Stimulated activated CD8-positive, alpha-beta memory T cell treated with anti-CD3 and anti-CD28 coated beads, Interleukin-7, amount 100 ng/mL, for 1 hour (primary cell): ENCODE measurements at places on chromosomes 3 and 15.

DNA sequence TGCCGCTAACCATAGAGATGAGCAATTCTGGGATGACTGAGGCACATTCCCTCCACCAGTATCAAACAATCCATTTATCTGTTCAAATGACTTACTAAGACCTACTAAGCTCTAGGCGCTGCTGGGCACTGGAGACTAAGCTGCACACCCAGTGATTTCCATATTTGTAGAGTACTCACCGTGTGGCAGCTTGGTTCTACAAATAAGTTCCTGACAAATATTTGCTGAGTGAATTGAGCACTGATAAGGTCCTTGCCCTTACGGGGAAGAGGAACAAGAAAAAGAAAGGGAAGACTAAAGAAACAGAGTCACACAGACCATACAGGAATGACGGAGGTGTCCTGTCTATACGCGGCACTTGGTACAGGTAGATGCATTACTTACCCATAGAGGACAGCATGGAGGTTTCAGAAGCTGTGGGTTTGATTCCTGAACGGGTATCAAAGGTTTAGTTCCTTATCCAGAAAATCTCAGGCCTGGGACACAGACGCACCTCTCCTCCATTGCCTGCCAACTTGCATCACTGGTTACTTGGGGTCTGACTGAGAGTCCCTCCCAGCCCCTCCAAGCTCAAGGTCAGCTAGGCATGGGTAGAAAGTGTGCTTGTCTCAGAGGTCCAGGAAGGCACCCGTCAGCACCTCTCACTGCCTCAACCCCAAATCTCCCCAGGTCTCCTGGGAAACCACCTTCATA lies 298.6 kb upstream of the LYSMD4 start:
- DNase-seq: no peak

DNA sequence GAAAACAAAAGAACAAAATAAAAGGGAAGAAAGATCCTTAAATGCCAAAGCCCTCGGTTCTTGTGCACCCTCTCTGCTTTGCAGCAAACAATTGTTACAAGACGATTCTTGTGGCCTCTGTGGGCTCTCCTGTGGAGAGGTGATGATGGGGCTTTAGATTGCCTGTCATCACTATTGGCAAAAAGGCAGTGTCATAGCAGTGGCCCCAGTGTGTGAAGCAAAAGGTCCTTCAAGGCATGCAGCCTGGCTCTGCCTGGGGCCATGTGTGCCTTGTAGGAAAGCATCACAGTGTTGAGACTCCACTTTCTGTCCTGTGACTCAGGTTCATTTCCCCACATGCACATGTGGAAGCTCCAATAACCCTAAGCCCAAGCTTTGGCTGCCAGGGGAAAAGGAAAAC lies 43.7 kb downstream of the POC1A start:
- DNase-seq: no peak

DNA sequence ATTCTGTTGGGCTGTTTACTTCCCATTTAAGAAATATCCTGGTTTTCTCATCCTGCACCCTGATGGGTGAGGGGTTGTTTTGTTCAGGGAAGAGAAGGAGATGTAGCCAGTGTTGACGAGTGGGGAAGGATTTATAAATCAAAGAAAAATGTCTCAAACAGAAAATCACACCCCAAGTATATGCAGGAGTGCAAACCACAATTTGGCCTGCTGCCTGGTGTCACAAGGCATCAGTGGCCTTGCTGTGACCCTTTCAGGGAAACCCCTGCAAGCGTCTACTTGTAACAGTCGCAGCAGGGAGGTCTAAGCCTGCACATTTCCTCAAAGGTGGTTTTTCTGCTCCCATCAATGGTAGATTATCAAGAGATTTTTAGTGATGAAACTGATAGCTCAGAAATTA lies 132.6 kb upstream of the LRRN1 start:
- DNase-seq: no peak

- no peak for DNase-seq
Observed at GRCh38 chr3:89467898-89468363, 360.5 kb downstream of the EPHA3 start.

GRCh38 chr3:120875989-120876388 lies 32.0 kb upstream of the STXBP5L start:
- no peak for DNase-seq

DNA sequence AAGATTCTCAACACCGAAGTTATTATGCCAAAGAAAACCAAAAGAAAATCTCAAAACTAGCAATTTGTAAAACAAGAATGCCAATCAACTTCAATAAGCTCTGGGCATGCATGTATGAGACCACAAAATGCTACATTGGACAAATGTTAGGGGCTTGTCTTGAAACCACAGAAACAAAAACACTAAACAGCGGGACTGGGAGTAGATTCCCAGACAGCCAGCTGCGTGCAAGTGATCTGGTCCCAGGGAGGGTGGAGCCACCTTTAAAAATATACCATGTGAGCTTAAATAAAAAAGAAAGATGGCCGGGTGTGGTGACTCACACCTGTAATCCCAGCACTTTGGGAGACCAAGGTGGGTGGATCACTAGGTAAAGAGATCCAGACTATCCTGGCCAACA lies 163.6 kb upstream of the PRICKLE2 start:
- no peak for DNase-seq

DNA sequence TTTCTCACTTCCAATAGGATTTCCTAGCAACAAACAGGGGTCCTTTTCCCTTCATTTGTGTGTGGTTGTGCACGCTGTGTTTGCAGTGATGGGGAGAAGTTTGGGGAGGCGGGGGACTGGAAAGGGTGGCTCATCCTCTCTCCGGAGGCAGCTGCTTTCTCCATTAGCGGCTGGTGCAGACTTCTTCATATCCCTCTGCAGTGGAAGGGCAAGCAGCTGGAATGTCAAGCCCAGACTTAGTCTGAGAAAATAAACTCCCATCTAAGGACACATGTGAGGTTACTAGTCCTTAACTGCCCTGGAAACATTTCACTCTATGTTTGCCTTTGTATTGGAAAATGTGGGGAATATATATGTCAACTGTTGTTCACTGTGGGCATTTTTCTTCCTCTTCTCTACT lies 467.0 kb upstream of the RASGRP1 start:
- no peak for DNase-seq

GRCh38 chr15:91916051-91916450 lies 62.5 kb downstream of the SLCO3A1 start:
- no peak for DNase-seq

DNA sequence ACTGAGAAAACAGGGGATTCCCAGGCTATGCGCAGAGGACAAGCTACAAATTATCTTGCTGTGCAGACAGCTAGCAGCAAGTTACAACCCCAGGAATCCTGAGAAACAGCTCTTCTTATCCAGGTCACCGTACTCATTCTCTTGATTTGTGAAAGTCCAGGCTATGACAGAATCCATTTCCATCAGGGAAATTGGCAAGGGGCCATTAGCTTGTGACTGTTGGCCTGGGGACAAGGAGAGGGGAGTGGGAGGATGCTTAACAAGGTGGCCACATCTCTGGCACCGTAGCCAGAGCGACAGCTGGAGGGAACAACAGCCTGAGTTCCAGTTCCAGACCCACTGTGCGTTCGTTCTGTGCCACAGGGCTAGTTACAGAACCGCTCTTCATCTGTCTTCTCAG lies 44.9 kb upstream of the PLXNA1 start:
- no peak for DNase-seq

DNA sequence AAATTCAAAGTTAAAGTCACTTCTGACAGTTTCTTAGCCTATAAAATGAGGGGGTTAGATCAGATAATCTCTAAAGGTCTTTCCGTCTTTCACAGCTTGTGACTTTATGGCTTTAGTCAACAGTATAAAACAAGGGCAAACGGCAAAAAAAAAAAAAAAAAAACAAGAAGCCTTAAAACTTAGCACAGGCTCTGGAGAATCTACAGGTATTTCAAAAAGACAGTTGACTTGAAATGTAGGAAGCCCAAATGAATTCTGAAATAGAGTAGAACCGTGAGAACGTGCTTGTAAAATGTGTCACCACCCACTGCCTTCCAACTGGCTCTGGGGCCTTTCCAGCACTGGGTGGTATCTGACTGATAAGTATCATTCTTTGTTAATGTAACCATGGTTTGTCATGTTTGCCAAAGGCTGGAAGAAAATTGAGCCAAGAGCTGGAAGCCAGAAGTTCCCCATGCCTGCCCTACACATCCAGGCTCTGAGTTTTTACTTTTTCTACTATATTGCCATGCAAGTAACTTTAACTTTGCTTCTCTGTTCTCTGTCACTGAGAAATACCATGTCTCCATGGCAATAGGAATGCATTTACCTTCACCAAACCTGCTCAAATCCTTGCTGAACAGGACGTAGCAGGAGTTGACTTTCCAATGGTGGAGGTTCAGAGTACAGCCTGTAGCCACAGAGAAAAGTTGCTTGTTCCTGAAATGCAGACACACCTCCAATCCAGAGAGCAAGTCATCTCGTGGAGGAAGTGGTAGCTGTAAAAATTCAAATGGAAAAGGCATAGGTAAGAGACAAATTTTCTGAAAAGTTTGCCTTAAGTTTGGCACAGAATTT lies 35.8 kb upstream of the THSD4 start:
- DNase-seq: no peak

- DNase-seq: no peak
Observed at GRCh38 chr15:66574596-66574950, 8.8 kb upstream of the LCTL start.

DNA sequence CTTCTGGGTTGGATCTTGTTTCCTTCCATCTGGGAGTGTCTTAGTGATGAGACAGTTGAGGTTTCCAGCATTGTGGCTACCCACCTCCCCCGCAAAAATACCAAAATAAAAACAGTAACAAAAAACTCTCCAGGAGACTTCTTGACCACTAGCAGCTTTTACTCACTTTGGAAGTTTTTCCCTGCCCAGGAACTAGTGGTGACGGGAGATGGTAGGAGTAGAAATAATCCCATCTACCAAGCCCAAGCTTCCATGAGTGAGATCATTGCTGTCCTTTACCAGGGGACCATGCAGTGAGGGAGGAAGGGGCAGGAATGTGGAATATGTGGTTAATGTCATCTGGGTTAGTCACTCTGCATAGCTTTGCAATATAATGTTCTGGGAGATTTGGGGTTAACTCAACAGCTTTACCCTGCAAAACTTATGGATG lies 187.7 kb downstream of the ITPR1 start:
- no peak for DNase-seq

DNA sequence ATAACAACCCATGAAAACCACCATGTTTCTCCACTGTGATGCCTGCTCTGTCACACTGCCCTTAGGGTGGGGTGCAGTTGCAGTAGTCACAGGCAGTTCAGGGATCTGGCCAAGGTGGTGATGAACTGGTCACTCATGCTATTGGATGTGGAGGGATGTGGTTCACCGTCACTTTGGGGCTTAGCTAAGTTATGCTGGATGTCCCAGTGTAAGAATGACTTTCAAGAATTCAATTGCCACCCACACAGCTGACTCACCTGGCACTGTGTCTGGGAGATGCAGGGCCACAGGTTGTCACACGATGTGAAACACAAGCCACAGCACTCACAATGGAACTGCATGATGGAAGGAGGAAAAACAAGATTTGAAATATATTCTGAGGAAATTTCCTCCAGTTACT lies 146.1 kb upstream of the CTNNB1 start:
- no peak for DNase-seq

GRCh38 chr3:45612918-45613602 lies 18.5 kb downstream of the LIMD1 start:
- no peak for DNase-seq

- no peak for DNase-seq
Observed at GRCh38 chr3:51510996-51511395, 11.2 kb upstream of the DCAF1 start.

DNA sequence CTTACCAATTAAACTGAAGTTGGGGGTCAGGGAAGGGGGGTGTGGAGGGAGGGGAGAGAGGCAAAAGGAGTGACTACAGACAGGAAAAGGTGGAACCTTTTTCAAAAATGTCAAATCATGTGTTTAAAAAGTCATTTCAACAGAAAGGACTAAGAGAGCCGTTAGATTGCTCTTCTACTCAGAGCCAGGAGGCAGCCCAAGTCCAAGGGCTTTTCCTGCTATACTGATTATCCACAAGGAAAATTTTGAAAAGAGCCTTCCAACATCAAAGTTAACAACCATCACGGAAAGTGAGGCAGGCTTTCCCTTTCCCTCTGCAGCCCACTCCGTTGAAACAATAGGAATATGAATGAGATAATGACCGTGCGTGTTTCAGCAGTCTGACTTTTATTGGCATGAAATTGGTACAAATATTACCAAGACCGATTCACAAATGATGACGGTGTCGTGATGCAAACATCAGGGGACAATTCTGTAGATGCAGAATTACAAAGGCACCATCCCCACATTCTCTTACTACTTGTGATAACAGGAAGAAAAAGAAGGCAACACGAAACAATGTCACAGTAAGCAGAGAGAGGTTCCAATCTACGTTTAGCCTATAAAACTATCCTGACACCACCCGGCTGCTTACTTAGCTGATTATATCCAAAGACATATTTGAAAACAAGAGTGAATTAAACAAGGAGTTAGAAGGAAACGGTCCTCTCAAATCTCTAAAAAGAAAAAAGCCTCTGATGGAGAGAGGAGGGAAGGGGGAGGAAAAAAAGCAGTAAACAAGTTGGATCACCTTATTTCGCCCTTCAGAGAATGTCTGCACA lies 453.7 kb downstream of the FOXP1 start:
- no peak for DNase-seq

DNA sequence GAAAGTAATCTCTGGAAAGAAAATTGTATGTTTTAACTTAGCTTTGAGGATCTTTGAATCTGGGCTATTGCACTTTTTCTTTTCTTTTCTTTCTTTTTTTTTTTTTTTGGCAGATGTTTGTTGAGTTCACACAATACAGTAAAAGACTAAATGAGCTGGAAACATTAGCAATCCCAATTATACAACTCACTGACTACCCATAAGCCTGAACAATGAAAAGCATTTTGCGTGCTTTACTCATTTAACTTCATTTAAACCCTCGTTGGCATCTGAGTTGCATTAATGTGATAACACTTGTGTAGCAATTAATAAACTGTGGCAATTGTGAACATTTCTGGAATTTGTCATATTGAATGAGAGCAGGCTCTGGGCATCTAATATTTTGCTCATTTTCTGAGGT lies 269.4 kb upstream of the RBMS3 start:
- no peak for DNase-seq

- DNase-seq: no peak
Observed at GRCh38 chr3:113194823-113195401, 16.4 kb upstream of the BOC start.

GRCh38 chr3:46947981-46948791 lies 28.4 kb downstream of the CCDC12 start:
- DNase-seq: peak; percentile 45

GRCh38 chr3:178271740-178272387 lies 264.4 kb upstream of the KCNMB2 start:
- DNase-seq: no peak
